ENCODE measurements at places on chromosomes 16 and 17.

GRCh38 chr16:82995924-82996441, 369.2 kb downstream of the CDH13 start:
- DNase-seq = peak; percentile 66

DNA sequence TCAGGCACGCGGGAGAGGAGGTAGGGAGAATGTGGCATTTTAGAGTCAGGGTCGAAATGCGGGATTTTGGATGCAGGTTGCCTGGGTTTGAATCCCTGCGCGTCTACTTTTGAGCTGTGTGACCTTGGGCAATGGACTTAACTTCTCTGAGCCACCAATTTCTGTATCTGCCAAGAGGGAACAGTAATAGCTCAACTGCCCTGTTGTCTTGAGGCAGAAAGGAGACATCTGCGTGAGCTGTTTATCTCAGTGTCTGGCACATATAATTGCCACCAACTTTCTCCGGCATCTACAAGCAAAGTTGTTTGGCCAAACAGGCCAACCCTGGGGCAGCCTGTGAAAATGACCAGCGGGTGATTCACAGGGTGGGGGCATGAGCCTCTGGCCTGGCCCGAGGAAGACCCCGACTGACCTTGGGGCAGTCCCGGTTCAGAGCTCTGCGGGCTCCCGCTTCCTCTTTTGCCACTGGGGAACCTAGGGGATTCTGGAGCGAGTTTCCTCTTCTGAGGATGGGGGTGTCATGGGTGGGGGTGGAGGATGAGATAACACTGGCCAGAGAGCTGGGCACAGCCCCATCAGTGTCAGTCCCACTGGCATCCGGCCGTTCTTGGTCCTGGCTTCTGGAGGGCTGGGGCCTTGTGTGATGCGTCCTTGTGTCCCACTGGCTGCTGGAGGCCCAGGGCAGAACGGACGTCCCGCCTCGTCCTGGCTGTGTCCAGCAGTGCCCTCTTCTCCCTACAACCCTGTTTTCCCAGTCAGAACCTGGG, 1.3 kb downstream of the SNN start:
- no peak for DNase-seq

GRCh38 chr16:81275795-81276194, 37.3 kb downstream of the BCO1 start:
- DNase-seq = no peak

DNA sequence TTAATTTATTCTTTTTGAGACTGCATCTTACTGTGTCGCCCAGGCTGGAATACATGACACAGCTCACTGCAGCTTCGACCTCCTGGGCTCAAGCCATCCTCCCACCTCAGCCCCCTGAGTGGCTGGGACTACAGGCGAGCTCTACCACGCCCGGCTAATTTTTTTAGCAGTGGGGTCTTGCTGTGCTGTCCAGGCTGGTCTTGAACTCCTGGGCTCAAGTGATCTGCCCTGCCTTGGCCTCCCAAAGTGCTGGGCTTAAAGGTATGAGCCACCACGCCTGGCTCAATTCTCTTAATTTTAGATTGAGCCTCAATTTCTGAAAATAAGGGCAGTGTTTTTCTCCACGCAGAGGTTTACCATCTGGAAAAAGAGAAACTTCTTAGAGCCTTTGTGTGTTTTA, 41.1 kb downstream of the ZNF750 start:
- DNase-seq = no peak

GRCh38 chr16:84093120-84093878, 23.4 kb downstream of the MBTPS1 start:
- no peak for DNase-seq

DNA sequence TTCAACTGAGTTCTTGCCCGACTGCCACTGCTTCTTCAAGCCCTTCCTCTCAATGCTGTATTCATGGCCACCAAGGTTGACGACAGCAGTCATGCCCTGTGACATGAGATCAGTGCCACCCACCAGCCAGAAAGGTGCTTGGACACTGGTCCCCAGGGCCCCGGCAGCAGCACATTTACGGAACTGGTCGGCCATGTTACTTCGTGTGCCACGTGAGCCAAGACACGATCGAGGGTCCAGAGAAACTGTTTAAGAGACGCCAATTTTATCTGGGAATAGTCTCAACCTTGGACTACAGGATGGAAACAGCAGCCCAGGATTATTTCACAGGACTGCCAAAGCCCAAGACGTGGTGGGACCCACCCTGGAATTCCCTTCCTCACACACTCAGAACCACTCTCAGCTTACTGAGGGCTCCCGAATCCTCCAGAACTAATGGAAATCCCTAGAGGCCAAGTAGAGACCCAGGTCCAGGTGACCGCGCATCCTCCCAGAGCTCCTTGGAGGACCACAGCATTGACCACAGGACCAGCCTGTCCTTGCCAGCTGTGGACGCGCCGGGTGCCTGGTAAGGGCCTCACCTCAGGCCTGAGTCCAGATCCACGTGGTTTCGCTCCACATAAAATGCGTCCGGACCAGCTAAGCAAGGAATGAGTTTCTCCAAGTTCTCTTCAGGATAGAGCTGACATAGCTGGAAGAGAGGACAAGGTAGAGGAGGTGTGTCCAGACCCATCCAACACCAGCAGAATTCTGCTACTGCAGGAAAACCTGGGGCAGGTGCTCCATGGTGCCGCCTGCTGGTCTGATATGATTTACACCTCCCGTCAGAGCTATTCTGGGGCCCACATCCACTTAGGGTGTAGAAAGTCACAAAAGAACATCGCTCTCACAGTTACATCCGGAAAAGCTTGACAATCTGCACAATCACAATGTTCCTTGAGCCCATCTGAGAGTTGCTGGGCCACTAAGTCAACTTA, 28.2 kb downstream of the MAP1LC3B start:
- DNase-seq = no peak

DNA sequence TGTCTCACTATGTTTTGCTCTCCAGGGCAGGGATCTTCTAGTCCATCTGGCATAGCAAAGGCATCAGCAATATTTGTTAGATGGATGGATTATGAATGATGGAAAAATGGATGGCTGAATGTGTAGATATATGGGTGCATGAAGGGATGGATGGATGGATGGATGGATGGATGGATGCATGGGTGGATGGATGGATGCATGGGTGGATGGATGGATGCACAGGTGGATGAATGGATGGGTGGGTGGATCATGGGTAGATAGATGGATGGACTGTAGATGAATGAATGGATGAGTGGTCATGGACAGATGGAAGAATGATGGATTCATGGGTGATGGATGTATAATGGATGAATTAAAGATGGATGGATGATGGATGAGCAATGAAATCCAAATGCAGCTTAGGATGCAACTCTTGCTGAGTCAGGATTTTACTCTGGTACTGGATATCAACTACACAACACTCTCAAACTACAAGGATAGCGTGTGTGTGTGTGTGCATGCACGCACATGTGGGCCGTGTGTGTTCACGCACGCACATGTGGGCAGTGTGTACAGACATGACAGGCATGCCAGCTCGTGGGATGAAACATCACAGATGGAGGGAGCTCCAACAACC, 34.0 kb downstream of the GSG1L start:
- DNase-seq = no peak

DNA sequence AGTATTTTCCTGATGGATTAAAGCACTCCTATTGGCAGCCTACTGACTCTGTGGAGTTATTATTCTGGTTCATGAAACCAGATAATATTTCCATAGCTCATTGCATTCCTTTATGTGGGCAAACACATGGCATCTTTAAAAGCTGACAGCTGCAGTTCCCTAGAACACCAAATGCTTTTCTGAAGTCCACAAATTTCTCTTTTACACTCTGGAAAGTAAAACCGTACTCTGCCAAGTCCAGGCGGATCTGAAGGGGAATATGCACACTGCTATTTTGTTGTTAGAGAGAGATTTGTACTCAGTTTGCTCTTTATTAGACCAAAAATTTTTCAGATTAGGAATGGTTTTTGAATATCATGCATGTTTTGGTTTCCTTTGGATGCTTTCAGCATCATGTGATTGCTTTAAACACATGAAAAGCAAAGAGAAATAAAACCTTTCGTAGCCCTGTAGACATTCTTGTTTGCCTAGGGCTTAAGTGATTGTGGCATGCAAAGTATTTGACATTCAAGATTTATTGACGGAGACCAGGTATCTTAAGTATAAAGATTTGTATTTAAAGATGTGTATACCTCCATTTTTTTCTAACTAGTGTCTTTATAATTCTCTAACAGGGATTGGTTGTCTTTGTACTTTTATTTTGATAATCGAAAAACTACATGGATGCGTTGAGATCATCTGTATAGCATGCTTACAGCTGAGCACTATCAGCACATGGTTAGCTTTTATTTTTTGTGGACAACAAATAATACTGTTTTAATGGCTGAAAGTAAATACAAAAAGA, 19.5 kb downstream of the SEC14L1 start:
- DNase-seq = no peak

DNA sequence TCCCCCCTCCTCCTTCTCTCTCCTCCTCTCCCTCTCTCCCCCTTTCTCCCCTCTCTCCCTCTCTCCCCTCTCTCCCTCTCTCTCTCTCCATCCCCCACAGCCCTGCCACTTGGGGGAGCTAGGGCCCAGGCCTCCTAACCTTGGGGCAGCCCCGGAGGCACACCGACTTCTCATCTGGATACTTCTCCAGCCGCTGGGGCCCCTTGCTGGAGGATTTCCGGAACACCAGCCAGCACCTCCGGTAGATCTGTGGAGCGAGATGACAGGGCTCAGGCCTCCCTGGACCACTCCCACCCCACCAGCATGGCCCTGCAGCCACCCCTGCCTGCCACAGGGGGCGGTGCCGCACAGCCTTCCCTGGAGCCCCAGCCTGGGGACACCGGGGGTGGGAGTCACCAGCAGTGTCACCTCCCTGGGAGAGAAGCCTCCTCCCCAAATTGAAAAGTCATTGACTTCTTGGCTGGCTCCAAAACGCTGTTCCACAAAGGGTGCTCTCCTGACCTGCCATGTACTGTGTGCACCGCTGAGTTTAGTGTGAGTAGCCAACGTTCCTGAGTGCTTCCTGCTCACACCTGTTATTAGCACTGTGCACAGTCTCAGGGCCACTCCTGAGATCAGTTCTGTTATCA, 10.5 kb downstream of the DOK4 start:
- no peak for DNase-seq

DNA sequence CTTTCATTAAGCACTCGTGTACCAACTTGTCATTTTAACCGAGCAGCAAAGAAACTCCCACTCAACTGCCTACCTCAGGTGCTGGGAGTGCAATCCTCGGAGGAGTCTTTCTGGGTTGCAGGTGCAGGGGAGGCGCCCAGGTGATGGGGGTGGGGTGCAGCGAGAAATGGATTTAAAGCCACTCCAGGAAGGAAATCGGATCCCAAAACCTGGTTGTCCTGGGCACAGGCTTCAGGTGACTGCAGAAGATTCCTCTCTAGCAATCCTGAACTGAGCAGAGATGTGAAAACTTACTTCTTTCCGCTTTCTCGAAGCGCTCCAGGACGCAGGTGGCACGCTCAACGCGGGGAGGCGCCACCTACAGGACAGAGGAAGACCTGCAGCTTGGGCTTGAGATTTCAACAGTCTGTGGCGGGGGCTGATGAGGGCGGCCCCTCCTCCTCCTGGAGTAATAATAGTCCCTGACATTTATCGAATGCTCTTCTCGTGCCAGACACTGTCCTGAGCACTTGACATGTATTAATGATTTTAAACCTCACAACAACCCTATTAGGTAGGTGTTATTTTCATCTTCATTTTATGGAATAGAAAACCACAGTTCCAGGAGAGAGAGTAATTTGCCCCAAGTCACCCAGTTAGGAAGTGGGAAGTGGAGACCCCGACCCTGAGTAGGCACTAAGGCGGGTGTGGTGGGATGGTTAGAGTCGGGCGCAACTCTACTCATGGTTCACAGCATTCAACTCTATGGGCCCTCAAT, 27.2 kb upstream of the SKAP1 start:
- no peak for DNase-seq

- DNase-seq = no peak
These were observed 1.8 kb downstream of the CX3CL1 start for GRCh38 chr16:57374067-57374534.

GRCh38 chr17:45846646-45847045, 2.0 kb downstream of the SPPL2C start:
- no peak for DNase-seq

DNA sequence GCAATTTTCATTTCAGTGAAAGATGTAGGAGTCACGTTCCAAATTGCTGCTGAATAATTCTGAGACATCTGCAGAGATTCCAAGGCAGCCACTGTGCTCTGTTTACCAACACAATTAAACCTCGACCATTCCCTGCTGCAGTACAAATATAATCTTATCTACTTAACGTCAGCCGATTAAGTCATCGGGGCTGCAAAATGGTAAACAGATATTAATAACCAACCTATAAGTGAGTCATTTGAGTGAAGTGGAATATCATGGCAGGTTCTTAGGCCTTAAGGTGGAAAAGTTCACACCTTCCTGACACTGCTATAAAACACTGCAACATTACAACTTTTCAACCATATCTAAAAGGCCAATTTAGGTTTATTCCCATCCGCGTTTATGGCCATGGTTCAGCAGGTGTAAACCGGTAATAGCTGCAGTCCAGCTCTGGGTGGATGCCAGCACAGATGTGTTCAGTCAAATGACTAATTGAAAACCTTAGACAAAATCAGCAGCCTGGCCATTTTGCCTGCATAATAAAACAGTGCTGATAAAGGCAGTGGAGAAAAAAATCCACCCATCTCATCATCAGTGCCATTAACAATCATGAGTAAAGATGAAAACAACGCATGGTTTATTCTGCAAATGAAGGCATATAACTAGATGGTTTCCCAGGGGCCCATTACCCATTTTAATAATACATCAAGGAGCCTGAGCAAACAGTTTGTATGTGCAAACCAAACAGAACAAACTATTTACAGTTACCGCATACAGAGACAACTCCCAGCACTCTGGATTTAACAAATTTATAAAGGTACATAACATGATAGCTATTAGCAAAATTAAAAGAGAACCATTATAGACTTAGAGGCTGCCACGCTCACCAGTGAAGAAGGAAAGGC, 202.9 kb upstream of the IRX3 start:
- DNase-seq = no peak

- no peak for DNase-seq
These were observed 5.9 kb upstream of the METRNL start for GRCh38 chr17:83073389-83074063.

DNA sequence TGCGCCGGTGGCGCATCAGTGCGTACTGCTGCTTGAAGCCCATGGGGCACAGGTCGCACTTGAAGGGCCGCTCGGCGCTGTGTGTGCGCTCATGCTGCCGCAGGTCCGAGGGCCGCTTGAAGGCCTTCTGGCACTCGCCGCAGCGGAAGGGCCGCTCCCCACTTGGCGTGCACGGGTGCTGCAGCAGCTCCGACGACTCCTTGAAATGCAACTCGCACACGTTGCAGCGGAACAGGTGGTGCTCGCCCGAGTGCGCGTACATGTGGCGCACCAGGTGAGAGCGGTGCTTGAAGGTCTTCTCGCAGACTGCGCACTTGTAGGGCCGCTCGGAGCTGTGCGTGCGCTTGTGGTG, 3.3 kb downstream of the ZNF319 start:
- DNase-seq = no peak

Measured in GM04503 (cell line).